Stomach (tissue), 19 donors: ENCODE measurements at places on chromosomes 1 and 21. TPM values are rescaled to one million over a fixed set of nuclear protein-coding genes. Genes with fewer than 3 reads are reported as not detected.

Gene TAS1R1
- not detected for total RNA-seq

Gene TNFRSF14
- 33.2 TPM for total RNA-seq

Gene KRTAP13-2
- not detected for total RNA-seq

Gene NBPF10
- total RNA-seq: 2.9 TPM

Gene NHLH1
- total RNA-seq: not detected

Gene KRTAP11-1
- total RNA-seq: not detected

Gene CA6
- total RNA-seq: not detected

Gene LCA5L
- 1.8 TPM for total RNA-seq

Gene ST6GALNAC3
- 18.9 TPM for total RNA-seq

GRCh38 chr1:58652651-58653184 is 47.1 kb downstream of the MYSM1 start:
- peak; percentile 95 for DNase-seq
- no peak overlapping the region for H3K4me3 ChIP-seq
- no peak overlapping the region for H3K27ac ChIP-seq
- H3K36me3 ChIP-seq: peaks cover 36% of the 10 kb centered on the region
- no peaks in the 10 kb centered on the region for H3K27me3 ChIP-seq

GRCh38 chr1:27031235-27032118 is 18.8 kb upstream of the TENT5B start:
- no peaks in the 10 kb centered on the region for H3K36me3 ChIP-seq
- H3K4me3 ChIP-seq: peak overlapping the region; percentile 24
- peaks cover 34% of the 10 kb centered on the region for H3K4me1 ChIP-seq
- H3K27ac ChIP-seq: peak overlapping the region; percentile 84
- no peaks in the 10 kb centered on the region for H3K27me3 ChIP-seq

DNA sequence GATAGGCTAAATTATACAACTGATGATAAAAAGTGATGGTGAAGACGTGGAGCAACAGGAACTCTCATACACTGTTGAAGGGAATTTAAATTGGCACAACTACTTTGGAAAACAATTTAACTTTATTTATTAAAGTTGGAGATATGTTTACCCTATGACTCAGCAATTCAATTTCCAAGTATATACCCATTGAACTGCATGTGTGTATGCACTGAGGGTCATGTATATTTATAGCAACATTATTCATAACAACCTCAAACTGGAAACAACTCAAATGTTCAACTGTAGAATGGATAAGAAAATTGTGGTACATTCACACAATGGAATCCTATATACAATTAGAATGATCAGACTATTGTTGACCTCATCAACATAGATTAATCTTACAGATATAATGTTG is 16.5 kb upstream of the BCAS2 start:
- no peak overlapping the region for H3K27ac ChIP-seq
- DNase-seq: no peak
- no peaks in the 10 kb centered on the region for H3K27me3 ChIP-seq
- no peak overlapping the region for H3K4me3 ChIP-seq
- no peaks in the 10 kb centered on the region for H3K4me1 ChIP-seq

GRCh38 chr21:39647476-39647875 is 34.7 kb downstream of the B3GALT5 start:
- H3K4me3 ChIP-seq: no peak overlapping the region
- H3K27ac ChIP-seq: no peak overlapping the region
- H3K4me1 ChIP-seq: no peaks in the 10 kb centered on the region
- H3K27me3 ChIP-seq: no peaks in the 10 kb centered on the region
- no peaks in the 10 kb centered on the region for H3K36me3 ChIP-seq

- no peak overlapping the region for H3K27ac ChIP-seq
- no peaks in the 10 kb centered on the region for H3K36me3 ChIP-seq
- H3K4me1 ChIP-seq: no peaks in the 10 kb centered on the region
- H3K4me3 ChIP-seq: no peak overlapping the region
Measured at GRCh38 chr1:218521414-218522169, 176.5 kb downstream of the TGFB2 start.

- no peaks in the 10 kb centered on the region for H3K36me3 ChIP-seq
- no peak overlapping the region for H3K4me3 ChIP-seq
- no peak overlapping the region for H3K27ac ChIP-seq
- DNase-seq: no peak
- H3K4me1 ChIP-seq: no peaks in the 10 kb centered on the region
Measured at GRCh38 chr1:224791362-224791941, 138.0 kb upstream of the DNAH14 start.

GRCh38 chr1:25197235-25197975 is 34.9 kb downstream of the SYF2 start:
- peaks cover 14% of the 10 kb centered on the region for H3K4me1 ChIP-seq
- H3K27me3 ChIP-seq: no peaks in the 10 kb centered on the region
- no peak overlapping the region for H3K4me3 ChIP-seq

- no peak overlapping the region for H3K27ac ChIP-seq
- H3K4me3 ChIP-seq: no peak overlapping the region
- DNase-seq: no peak
- peaks cover 85% of the 10 kb centered on the region for H3K36me3 ChIP-seq
- no peaks in the 10 kb centered on the region for H3K4me1 ChIP-seq
- no peaks in the 10 kb centered on the region for H3K27me3 ChIP-seq
Measured at GRCh38 chr1:168199056-168199455, 20.3 kb downstream of the TIPRL start.

- peak; percentile 44 for DNase-seq
- no peak overlapping the region for H3K27ac ChIP-seq
- no peak overlapping the region for H3K4me3 ChIP-seq
- no peaks in the 10 kb centered on the region for H3K27me3 ChIP-seq
- H3K36me3 ChIP-seq: no peaks in the 10 kb centered on the region
- H3K4me1 ChIP-seq: no peaks in the 10 kb centered on the region
Measured at GRCh38 chr1:56967900-56968832, 2.4 kb upstream of the C8B start.

- no peaks in the 10 kb centered on the region for H3K27me3 ChIP-seq
- DNase-seq: no peak
- no peak overlapping the region for H3K4me3 ChIP-seq
- H3K27ac ChIP-seq: peak overlapping the region; percentile 49
- no peaks in the 10 kb centered on the region for H3K36me3 ChIP-seq
Measured at GRCh38 chr1:239892602-239893001, 199.1 kb upstream of the FMN2 start.

DNA sequence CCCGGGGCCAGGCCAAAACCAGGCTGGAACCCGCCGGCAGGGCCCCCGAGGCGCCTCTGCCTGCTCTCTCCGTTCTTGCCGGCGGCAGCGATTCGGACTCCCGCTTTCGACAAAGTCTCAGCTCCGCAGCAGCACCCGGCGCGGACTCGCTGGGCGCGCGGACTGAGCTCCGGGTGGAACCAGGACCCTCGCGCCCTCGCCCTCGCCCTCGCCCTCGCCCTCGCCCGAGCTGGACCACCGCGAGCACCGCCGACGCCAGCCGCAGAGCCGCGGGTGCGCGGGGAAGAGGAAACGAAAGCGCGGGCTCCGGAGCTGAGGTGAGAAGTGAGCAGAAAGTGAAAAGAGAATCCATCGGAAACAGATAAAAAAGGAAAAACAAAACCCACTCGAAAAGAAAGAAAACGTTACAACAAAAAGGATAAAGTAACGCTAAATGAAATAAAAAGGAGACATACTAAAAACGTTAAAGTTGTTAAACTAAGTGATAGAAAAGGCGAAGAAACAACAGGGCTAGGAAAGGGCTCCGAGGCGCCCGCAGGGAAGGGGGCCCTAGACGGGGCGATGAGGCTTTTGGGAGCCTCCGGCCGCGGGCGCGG is 64.9 kb downstream of the MEF2D start:
- H3K27ac ChIP-seq: no peak overlapping the region
- peak; percentile 34 for DNase-seq
- H3K4me3 ChIP-seq: peak overlapping the region; percentile 58
- H3K4me1 ChIP-seq: peaks cover 17% of the 10 kb centered on the region
- H3K27me3 ChIP-seq: peaks cover 57% of the 10 kb centered on the region
- H3K36me3 ChIP-seq: no peaks in the 10 kb centered on the region

DNA sequence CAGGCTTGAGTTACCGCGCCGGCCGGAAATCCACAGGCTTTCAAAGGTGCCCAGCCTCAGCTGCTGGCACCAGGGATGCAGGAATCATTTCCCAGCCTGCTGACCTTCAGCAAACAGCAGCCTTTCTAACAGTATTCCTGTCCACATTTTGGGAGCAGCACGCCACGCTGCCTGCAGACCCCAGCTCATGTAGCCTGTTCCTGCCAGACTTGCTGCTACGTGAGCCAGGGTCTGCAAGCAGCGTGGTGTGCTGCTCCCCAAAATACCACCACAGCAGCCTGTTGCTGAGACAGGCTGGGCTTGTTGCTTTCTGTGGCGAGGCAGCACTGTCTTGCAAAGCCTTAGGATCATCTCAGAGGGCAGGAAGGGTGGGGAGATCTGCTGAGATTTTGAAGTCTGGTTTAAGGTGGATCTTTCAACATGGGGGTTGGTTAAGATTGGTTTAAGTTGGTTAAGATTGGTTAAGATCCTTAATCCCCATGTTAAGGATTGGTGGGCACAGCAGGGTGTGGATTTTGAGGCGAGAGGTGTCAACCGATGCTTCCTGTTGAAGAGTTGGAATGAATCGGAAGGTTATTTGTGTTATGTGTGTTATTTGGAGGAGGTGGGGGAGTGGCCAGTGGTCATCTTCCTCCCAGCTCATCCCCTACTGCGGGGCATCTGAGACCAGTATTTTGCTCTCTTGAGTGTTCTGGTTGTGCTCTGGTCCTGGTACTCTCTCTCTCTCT is 12.9 kb downstream of the FAAH start:
- peak overlapping the region; percentile 7 for H3K4me3 ChIP-seq
- DNase-seq: no peak
- H3K4me1 ChIP-seq: peaks cover 19% of the 10 kb centered on the region
- no peaks in the 10 kb centered on the region for H3K27me3 ChIP-seq
- no peak overlapping the region for H3K27ac ChIP-seq
- peaks cover 53% of the 10 kb centered on the region for H3K36me3 ChIP-seq

- H3K4me3 ChIP-seq: peak overlapping the region; percentile 90
- peak; percentile 59 for DNase-seq
- H3K36me3 ChIP-seq: peaks cover 6% of the 10 kb centered on the region
- peaks cover 85% of the 10 kb centered on the region for H3K4me1 ChIP-seq
Measured at GRCh38 chr21:44301961-44302406, 2.1 kb downstream of the PFKL start.

GRCh38 chr1:14824314-14824915 is 225.9 kb downstream of the KAZN start:
- no peak overlapping the region for H3K4me3 ChIP-seq
- H3K27me3 ChIP-seq: no peaks in the 10 kb centered on the region

- H3K27ac ChIP-seq: peak overlapping the region; percentile 68
- H3K4me3 ChIP-seq: no peak overlapping the region
- no peaks in the 10 kb centered on the region for H3K36me3 ChIP-seq
- DNase-seq: no peak
Measured at GRCh38 chr1:41665962-41666917, 181.8 kb upstream of the EDN2 start.

DNA sequence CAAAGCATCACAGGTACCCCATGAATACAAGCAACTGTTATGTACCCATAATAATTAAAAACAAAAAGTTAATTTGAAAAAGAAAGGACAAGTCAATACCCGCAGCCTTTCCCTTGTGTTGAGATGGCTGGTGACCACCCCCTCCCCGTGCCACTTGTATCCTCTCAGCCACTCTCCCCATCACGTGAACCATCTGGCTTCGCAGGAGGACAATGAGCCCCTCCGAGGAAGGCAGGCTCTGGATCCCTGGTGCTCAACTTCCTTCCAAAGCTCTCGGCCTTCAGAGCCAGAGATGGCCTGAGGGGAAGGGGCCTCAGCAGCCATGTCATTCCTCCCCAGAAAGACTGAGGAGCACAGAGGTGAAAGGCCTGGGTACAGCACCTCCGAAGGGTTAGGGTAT is 120.4 kb upstream of the RAB4A start:
- H3K36me3 ChIP-seq: no peaks in the 10 kb centered on the region
- peaks cover 15% of the 10 kb centered on the region for H3K4me1 ChIP-seq
- no peak for DNase-seq
- no peaks in the 10 kb centered on the region for H3K27me3 ChIP-seq
- H3K27ac ChIP-seq: no peak overlapping the region

DNA sequence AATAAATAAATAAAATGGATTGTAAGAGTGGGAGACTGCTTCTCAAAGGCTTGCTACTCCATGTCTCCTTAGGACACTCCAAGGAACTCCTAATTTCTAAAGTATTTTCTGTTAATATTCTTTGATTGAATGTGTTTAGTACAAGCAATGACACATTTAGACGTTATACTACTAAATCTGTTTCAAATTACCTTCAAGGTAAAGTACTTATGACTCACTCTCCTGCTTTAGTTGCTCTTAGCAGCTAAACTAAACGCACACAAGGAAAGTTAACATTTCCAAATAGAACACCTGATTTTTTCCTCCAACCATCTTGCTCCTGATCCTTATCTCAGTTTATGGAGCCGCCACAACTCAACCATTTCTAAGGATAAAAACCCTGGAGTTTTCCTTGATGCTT is 969.8 kb upstream of the ADGRL4 start:
- no peak for DNase-seq
- no peaks in the 10 kb centered on the region for H3K36me3 ChIP-seq
- H3K27me3 ChIP-seq: no peaks in the 10 kb centered on the region
- H3K27ac ChIP-seq: no peak overlapping the region

GRCh38 chr1:21670059-21670881 is 1.1 kb upstream of the RAP1GAP start:
- DNase-seq: no peak
- H3K27ac ChIP-seq: no peak overlapping the region
- no peak overlapping the region for H3K4me3 ChIP-seq
- H3K27me3 ChIP-seq: peaks cover 58% of the 10 kb centered on the region

GRCh38 chr1:204889681-204890383 is 19.2 kb downstream of the NFASC start:
- DNase-seq: no peak
- H3K27me3 ChIP-seq: no peaks in the 10 kb centered on the region
- peaks cover 5% of the 10 kb centered on the region for H3K4me1 ChIP-seq
- H3K4me3 ChIP-seq: no peak overlapping the region
- no peak overlapping the region for H3K27ac ChIP-seq

- H3K27me3 ChIP-seq: no peaks in the 10 kb centered on the region
- DNase-seq: no peak
- no peaks in the 10 kb centered on the region for H3K36me3 ChIP-seq
- H3K4me1 ChIP-seq: peaks cover 17% of the 10 kb centered on the region
Measured at GRCh38 chr1:5601516-5601915, 390.7 kb downstream of the NPHP4 start.

DNA sequence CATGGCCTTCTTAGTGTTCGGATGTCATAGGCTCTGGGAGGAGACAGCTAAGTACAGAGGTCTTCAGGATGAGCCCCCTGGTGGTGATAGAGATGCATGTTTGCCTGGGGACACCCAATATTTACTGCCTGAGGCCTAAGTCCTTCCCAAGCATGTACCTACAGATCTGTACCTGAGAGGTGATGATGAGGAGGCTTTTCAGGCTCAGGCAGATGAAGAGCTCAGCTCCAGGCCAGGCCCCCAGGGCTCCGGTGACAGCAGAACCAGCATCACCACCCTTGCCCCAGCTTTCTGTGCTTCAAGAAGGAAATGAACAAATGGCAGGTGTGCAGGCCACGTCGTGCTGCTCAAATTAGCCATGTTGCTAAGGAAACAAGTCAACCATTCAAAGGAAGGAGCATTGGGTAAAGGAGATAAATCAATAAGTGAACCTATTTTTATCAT is 21.1 kb downstream of the CACNA1E start:
- H3K36me3 ChIP-seq: no peaks in the 10 kb centered on the region
- H3K4me3 ChIP-seq: no peak overlapping the region
- H3K27ac ChIP-seq: no peak overlapping the region
- peak; percentile 38 for DNase-seq

- H3K27me3 ChIP-seq: no peaks in the 10 kb centered on the region
- H3K36me3 ChIP-seq: peaks cover 50% of the 10 kb centered on the region
- H3K4me1 ChIP-seq: peaks cover 15% of the 10 kb centered on the region
- H3K27ac ChIP-seq: no peak overlapping the region
- no peak overlapping the region for H3K4me3 ChIP-seq
Measured at GRCh38 chr1:215584389-215584788, 17.3 kb downstream of the KCTD3 start.
